ENCODE measurements at places on chromosomes 1 and 21.

DNA sequence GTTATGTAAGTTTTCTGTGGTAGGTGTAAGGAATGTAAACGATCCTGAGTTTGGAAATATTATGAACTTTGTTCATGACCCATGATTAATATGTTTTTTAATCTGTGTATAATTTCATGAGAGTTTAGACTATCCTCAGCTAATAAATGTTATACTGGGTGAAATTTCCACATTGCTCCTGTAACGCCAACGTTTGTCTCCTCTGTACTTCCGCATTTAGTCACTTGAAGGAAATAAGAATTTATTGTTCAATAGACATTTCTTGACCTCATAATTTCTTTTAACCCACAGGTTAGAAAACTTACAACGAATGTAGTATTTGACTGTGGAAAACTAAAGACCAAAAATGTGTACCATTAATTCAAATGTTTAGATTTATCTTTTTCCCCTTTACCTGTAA lies 876 bp downstream of the KCNJ15 start:
- no peak for DNase-seq

DNA sequence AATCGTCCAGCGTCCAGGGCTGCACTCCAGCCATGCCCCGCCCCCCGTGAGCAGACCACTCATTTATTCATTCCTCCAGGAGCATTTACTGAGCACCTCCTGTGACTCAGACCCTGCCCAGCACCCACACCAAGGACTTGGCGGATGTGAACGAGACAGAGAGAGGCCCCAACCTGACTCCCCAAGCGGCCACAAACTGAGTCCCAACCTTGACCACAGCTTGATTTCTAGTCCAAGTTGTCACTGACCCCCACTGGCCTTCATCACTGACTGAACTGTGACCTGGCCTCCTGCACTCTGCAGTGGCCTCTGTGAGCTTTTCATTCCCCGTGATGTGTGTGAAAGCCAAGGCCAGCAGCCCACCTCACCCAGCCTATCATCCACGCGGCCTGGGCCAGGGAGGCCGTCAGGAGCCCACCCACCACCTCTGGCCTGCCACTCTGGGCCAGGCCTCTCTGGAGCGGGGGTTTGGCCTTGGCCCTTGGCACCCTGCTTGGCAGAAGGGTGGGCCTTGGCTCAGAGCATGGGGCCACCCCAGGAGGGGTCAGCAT lies 19.3 kb upstream of the RUNX3 start:
- no peak for DNase-seq

- DNase-seq = no peak
These were observed 3.1 kb upstream of the CD2 start for GRCh38 chr1:116751146-116751545.

DNA sequence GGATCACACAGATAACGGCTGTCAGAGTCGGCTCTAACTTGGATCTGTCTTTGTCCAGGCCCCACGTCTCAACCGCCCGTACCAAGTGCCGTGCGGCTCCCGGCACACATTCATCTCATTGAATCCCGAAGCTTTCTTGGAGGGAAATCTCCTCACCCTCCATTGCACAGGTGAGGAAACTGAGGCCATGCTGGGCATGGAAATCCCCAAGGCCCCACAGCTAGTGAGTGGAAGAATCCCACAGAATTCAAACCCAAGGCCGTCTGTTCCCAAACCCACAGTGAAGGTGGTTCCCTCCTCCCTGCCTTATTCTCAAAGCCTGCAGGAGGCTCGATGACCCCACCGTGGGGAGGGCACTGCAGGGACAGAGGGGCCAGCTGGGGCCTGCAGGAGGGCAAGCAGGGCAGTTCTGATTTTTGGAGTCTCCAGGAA lies 437.9 kb downstream of the MATN1 start:
- no peak for DNase-seq

DNA sequence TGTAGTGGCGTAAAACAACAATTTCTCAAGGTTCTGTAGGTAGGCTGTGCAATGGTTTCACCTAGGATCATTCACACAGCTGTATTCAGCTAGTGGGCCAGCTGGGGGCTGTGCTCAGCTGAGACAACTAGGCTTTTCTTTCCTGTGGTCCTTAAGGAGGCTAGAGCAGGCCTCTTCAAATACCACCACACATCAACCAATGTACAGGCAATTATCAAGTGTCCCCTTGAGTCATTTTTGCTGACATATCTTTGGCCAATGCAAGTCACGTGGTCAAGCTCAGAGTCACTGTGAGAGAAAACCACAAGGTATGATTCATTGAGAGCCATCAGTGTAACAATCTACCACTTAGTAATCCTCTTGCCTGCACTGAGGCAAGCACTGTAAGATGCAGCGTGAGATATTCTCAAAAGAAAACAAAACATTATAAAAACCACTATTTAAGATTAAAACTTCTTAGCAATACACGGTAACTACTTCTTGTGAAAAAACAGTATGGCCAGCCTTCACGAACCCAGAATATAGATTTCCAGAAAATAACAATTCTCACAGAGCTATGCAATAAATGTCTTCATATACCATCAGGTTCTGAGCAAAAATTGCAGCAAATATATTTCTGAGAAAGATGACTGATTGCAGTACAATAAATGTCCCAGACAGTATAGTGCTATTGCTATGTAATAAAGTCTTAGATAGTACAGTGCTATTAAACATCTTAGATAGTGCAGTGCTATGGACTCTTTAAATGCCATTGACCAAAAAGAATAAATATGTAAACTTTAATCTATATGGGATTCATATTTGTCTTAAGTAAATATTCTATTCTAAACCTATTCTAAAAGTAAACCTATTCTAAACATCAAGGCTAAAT lies 55.3 kb downstream of the NME7 start:
- DNase-seq = no peak

- no peak for DNase-seq
These were observed 61.3 kb downstream of the RAP1GAP start for GRCh38 chr1:21607549-21608529.

GRCh38 chr1:77996734-77997133 lies 8.0 kb upstream of the DNAJB4 start:
- no peak for DNase-seq

- no peak for DNase-seq
These were observed 46.2 kb upstream of the PRRX1 start for GRCh38 chr1:170617591-170618330.

DNA sequence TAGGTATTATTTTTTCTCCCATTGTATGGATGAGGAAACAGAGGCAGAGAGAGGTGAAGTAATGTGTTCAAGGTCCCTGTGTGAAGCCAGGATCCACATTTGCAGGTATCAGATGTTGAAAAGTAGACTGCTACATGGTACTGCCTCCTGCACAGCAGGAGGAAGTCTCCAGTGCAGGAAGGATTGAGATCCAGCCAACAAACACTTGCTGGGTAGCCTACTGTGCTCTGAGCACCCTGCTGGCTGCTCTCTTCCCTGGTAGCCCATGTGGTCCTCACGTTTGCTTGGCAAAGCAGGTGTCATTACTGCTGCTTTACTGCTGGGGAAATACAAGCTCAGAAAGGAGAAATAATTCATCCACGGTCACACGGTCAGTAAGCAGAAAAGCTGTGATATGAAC lies 21.3 kb upstream of the GRIK3 start:
- DNase-seq = no peak

GRCh38 chr1:106944721-106945120 lies 111.8 kb upstream of the PRMT6 start:
- no peak for DNase-seq

DNA sequence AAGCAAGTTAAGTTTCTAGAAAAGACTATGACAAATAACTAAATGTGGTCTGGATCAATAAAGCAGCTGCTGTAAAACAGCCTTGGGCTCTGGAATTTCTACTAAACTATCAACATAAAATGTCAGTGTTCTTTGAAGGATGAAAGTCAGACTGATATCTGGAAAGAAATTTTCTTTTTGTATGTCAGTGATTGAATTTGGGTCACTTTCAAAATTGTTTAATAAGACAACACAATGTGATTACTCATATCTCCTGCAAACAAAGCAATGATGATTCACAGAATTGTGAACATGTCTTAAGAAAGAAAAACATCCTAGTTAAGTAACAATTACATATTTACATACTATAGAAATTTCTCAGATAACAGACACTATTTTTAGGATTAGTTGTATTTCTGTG lies 826.4 kb downstream of the PLA2G4A start:
- DNase-seq = no peak

DNA sequence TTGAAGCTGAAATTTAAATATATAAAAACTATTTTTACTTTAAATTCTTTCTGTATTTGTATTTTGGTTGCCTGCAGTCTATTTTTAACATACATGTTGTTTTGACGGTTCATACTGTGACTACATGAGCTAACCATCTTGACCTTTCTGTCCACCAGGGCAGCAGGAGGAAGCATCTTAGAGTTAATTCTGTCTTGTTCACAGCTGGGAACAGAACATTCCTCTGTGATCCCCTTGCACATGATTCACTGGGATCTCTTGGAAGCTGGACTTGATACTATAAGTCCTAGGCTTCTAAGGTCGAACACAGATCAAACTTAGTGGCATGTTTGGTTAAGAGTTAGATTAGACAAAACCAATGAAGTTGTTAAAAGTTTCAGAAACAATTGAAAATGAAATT lies 99.7 kb downstream of the NFIA start:
- no peak for DNase-seq

GRCh38 chr1:112533029-112533428 lies 24.3 kb downstream of the WNT2B start:
- no peak for DNase-seq

- DNase-seq = no peak
These were observed 12.1 kb upstream of the NDC1 start for GRCh38 chr1:53850082-53850673.

DNA sequence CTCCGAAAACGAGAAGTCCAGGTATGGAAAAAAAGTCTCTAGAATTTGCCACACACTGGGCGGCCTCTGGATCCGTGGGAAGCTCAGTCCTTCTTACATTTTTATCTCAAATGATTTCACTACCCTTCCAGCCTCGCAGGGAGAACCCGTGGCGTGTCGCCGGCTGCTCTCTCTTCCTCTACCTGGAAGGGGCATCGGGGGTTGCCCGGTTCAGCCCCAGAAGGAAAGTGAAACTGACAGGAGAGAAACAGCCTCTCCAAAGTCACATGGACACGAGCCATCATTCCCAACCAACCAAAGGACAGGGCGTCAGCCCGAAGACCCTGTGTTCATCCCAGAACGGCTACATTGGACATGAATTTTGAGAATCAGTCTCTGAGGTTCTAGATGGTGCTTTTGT lies 182.5 kb downstream of the ADSS2 start:
- no peak for DNase-seq

GRCh38 chr1:162372159-162373071 lies 4.2 kb downstream of the SPATA46 start:
- no peak for DNase-seq

Data from NCI-H1436 treated with DMSO at 0.1 percent for 48 hours (cell line).